CD8-positive, alpha-beta memory T cell (primary cell): ENCODE measurements at places on chromosomes 7 and 10. TPM values are rescaled to one million over a fixed set of nuclear protein-coding genes. Genes with fewer than 3 reads are reported as not detected.

Gene ACTL6B
- not detected for total RNA-seq

Gene OR2A25
- total RNA-seq = not detected

Gene KCND2
- total RNA-seq = not detected

Gene ATG9B
- 3.8 TPM for total RNA-seq

Gene INHBA
- not detected for total RNA-seq

Gene SPAM1
- not detected for total RNA-seq

Gene FBXL13
- total RNA-seq = 0.62 TPM

Gene GFRA1
- total RNA-seq = not detected

Gene HYAL4
- not detected for total RNA-seq

Gene RNF133
- total RNA-seq = not detected

Gene NPY4R2
- total RNA-seq = not detected

- no peak for DNase-seq
These were observed 75.4 kb downstream of the CALD1 start for GRCh38 chr7:134854816-134855215.

GRCh38 chr7:112481833-112482670, 1.3 kb downstream of the LSMEM1 start:
- no peak for DNase-seq

GRCh38 chr7:44431091-44431608, 59.3 kb downstream of the NUDCD3 start:
- no peak for DNase-seq

GRCh38 chr7:154627646-154628290, 375.2 kb downstream of the PAXIP1 start:
- DNase-seq = no peak

GRCh38 chr10:111871458-111871857, 312.1 kb downstream of the GPAM start:
- DNase-seq = no peak

DNA sequence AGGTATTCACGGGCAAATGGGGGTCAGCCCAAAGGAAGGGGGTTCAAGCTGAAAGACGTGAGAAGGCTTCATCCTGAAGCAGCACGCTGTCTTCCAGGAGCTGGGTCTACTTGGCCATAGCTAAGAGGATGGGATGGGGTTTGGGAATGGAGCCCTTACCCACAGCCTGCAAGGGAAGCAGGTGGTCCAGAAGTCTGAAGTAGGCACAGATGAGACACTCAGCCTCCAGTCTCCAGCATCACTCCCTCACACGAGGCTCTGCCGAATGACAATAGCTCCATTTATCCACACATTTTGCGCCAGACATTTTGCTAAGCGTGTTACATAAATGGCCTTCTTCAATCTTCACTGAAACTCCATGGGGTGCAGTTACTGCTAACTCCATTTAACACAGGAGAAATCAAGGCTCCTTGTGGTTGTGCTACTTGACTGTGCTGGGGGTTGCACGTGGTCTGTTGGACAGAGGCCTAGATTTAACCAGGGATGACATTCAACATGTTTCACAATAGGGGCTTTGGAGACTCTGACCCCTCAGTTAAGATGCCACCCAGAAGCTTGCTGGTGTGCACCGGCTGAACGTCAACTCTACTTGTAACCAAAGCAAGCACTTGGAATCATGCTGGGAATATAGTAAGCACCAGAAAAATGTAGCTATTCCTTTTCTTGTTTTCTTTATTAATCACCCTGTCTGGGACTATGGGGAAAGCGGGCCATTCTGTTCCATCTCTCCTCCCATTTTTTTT, 85.3 kb downstream of the FAM241B start:
- no peak for DNase-seq

DNA sequence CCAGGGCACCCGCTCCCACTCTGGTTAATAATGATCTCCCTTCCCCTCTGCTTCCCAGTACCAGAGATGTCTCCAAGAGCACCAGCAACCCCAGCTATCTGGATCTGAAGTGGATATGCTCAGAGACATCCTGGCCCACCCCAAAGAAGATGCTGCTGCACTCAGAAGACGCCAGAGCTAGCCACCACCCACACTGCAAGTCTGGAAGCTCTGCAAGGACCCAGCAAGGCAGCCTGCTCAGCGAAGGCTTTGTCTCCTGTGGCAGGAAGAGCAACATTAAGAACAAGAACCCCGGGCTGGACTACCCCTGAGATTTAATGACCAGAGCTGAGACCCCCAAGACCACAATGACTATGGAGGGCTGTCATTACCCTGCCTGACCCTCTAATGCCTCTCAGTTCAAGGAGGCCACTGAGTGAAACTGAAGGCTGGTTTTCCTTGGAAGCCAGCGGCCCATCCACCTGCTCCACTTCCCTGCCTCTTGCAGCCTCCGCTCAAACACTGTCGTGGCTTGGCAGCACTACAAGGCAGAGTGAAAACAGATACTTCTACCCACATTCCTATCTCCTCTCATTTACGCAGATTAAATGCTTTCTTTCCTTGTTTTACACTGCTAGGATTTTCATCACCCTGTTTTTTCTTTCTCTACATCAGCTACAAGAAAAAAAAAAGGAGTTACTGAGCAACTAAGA, 202.2 kb downstream of the SNX10 start:
- DNase-seq = no peak

- no peak for DNase-seq
These were observed 232.8 kb upstream of the TEX47 start for GRCh38 chr7:89028319-89028718.

DNA sequence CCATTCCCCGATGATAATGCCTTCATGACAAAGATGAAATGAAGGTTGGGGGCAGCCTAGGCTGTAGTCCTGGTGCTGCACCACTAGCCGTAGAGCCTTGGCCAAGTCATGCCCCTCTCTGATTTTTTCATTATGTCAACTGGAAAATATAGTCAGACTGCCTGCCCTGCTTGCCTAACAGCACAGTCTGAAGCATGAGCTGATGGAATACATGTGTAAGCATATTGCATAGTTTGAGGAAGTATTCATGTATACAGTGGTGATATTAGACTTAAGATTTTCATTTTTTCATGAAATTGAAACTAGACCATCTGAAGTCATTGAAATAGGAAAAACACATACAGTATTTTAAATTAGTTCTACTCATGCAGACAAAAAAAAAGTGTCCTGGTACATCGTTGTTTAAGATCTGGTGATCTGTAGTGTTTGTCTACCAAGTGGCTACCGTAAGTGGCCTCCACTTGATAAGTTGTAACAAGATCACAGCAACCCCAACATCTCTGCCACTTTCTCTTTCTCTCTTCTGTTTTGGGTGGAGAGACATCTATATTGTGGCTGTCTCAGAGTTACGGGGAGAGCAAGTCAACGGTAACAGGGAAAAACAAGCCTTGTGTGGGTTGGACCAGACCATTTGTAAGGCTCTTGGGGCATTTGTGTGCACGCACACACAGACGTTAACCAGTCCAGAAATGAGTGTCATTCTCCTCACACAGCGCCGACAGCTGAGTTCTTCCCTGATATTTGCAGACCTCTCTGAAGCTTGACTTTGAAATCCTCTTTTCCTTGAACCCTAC, 716.6 kb upstream of the GALNT17 start:
- no peak for DNase-seq

DNA sequence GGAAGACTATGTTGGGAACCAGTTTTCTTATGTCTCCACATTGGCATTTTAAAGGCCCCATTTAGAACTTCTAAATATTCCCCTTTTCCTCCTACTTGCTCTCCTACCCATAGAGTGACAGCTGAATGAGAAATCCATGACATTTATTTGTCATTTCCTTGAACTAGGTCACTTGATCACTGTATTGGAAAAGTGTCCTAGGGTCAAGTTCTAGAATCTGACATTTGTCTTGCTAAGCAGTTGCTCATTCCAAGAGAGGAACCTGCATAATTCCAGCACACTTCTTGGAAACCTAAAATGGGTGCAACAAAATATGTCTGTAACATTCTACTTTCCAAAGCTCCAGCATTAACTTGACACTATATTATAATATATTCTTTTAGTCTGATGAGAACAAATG, 3.6 kb upstream of the DPY19L1 start:
- no peak for DNase-seq

- DNase-seq = no peak
These were observed 7.5 kb upstream of the GGCT start for GRCh38 chr7:30511973-30512662.

DNA sequence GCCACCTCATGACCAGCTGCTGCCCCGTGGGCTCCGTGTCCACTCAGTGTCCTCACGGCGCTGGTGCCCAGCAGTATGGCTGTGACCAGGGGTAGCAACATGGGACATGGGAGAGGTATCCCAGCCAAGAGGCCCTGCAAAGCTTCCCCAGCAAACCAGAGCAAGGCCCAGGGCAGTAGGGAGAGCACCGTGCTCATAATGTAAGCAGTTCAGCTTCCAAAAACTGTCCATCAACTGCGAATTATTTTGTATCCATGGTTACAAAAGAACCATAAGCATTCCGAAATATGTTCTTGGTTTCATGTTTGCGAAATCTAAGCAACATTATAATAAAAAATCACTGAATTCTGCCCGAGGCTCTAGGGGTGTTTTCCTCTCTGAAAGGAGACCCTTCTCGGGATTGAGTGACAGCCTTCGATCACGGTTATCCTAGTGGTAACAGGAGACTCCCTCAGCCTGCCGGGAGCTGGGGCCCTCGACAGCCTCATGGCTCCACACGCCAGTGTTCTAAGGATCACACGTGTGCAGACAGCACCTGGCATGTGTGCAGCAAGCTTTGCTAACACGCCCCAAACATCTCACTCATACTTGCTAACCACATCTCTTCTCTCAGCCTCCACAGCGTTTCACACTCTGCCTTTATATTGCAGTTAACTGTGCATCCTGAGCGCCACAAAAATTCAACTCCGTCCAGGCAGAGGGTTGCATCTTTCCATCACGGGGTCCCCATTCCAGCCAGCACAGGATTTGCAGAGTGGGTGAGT, 117.6 kb downstream of the DIP2C start:
- DNase-seq = no peak

DNA sequence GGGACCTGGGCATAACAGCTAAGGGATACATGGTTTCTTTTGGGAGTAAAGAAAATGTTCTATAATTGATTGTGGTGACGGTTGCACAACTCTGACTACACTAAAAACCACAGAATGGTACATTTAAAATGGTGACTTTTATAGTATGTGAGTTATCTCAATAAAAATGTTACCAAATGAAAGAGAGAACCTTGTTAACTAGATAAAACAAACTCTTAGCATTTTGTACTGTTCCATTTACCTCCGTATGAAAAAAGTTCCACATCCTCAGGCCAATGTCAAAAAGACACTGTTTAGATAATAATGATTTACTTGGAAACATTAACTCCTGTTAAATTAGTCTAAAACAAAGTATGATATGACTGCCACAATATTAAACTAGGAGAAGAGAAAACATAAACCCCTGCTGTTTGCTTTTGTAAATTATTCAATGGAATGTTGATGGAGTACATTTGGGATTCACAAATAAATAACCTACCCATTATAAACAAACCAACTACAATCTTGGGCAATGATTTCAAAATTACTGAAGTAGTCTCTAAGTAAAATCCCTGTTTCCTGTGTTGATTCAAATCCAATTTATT, 60.7 kb downstream of the SMURF1 start:
- no peak for DNase-seq

DNA sequence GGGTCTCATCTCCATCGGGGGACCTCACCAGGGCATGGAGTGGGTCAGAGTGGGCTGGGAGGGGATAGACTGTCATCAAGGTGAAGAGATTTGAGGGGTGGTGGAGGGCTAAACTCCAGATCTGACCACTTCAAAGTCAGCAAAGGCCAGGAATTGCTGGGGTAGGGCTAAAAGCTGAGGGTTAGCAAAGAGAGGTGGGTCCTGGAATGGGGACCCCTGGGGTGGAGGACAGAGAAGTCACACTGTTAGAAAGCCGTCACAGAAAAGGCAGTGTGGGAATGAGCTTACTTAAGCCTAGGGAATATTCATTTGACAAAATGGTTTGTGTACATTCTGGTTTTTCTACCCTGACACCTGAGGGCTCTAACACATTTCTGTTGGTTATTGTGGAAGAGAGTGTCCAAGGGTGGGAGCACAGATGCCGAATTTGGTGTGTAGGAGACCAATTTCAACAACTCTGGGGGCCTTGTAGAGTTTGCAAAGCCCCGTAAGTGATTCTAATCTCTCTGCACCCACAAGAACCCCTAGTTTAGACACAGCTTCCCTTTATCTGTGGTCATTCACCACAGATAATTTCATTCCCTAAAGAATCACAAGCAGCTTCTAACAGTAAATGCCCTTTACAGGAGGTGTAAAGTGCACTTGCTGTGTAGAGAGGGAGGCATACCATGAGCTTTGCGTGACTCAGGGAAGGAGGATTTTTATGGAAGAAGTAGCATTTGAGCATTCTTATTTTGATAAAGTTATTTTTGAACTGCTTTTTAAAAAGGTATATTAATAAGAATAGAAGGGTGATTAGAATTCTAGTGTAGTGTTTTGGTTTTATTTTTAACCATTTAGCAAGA, 6.4 kb downstream of the FBH1 start:
- DNase-seq = no peak

GRCh38 chr10:104308439-104308903, 29.8 kb downstream of the ITPRIP start:
- no peak for DNase-seq

- no peak for DNase-seq
These were observed 8.2 kb downstream of the AP4M1 start for GRCh38 chr7:100109521-100110163.

DNA sequence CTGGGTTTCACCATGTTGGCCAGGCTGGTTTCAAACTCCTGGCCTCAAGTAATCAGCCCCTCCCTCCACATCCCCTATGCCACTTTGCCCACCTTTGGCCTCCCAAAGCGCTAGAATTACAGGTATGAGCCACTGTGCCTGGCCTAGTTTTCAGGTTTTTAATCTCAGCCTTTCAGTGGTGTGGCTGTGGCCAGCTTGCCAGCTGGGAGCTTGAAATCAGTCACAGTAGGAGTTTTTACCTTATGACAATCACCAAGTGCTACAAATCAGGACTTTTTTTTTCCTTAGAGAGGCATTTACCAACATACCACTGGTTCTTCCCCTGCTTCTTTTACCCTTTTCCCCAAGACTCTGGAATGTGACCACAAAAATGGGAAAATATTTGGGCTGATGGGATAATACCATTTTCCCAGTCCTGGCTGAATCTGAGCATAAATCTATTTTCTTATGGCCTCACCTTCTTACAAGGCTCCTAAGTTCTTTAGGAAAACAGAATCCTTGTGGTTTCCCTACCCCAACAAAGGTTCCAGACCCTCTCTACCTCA, 6.2 kb downstream of the STEAP4 start:
- no peak for DNase-seq

DNA sequence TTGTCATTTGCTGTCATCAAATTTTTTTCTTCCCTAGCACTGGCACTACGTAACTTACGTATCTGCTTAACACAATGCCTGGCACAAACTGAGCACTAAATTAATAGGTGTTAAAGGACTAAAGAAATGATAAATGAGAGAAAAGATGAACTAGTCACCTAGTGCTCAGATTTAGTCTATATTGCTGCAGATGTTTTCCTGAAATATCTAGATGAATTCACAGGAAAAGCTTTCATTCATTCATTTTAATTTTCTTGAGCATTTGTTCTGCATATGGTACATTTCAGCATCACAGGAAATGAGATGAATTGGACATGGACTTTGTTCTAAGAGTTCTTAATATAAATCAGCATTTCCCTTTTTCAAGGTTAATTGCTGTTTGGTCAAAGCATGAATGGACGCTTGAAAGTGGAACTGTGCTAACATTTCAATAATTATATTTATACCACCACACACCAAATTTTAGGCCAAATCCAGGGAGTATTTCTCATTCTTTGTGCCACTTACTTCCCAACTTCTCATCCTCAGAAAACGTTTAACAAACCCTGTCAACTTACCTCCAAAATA, 163.2 kb upstream of the MDFIC start:
- no peak for DNase-seq

GRCh38 chr7:142567201-142568075, 181.8 kb upstream of the PRSS1 start:
- DNase-seq = no peak
